Activated T-cell treated with anti-CD3 and anti-CD28 coated beads for 4 hours (primary cell): ENCODE measurements at places on chromosomes 4 and X.

- DNase-seq = no peak
These were observed 29.4 kb downstream of the UVSSA start for GRCh38 chr4:1376391-1376840.

GRCh38 chr4:25835384-25835783, 27.4 kb downstream of the SEL1L3 start:
- no peak for DNase-seq

GRCh38 chrX:22206781-22207180, 65.9 kb upstream of the CBLL2 start:
- DNase-seq = no peak

- no peak for DNase-seq
These were observed 632 bp downstream of the CCSER1 start for GRCh38 chr4:90127706-90128345.

DNA sequence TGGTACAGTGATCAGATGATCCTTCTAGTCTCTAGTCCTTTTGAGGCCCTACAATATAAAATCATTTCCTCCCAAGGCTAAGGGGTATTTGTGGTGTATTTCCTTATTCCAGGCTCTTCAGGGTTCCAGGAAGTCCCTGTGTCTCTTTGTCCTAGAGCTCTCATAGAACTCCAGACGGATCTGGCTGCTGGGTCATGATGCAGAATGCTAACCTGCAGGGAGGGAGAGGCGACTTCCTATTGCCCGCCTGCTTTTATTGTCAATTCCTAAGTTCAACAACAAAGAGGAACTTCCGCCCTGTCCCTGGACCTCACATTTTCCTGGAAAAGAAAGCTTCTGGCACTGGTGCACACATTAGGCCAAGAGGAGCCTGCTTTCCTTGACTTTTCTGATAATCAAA, 45.9 kb upstream of the ZNF827 start:
- DNase-seq = no peak

DNA sequence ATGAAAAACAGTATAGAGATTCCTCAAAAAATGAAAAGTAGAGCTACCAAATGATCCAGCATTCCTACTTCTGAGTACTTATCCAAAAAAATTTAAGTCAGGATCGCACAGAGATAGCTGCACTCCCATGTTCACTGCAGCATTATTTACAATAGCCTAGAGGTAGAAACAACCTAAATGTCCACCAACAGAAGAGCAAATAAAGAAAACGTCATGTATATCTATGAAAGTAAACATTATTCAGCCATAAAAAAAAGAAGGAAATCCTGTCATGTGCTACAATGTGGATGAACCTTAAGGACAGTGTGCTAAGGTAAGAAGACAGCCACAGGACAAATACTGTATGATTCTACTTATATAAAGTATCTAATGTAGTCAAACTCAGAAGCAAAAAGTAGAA, 12.4 kb downstream of the THOC2 start:
- no peak for DNase-seq

DNA sequence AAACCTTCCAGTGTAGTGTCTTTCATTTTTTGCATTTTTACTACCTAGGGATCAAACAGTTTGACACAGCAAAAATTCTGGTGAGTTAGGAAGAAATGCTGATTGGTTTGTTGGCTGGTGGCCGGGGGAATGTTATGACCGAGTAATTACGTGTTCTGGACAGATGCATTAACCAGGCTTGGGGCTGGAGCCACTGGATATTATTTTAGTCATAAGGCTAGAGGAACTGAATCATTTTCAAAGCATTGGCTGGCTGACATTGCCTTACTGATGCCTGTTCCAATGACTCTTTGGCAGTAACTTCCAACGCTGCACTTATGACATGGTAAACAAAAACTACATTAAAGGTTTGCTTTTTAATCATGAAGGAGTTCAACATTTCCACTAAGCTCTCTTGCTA, 84.6 kb downstream of the FBXO8 start:
- no peak for DNase-seq

- no peak for DNase-seq
These were observed 261.7 kb upstream of the FAM241A start for GRCh38 chr4:111883557-111883999.

DNA sequence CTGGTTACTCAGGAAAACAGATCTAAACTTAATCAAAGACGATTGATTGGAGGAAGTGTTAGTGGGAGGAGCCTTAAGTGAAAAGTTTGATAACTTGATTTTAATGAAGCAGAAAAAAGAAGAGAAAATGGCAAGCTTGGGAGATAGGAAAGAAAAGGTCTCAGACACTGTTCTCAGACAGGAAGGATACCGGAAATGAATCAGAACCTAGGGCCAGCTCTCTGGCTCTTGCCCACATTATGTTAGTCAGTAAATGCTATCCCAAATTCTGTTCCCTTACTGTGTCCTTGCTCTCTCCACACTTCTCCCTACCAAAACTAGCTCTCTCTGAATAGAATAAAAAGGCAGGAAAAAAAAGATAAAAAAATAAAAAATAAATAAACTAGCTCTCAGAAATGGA, 48.6 kb upstream of the TMEM164 start:
- no peak for DNase-seq

- DNase-seq = no peak
These were observed 1.8 kb downstream of the SH3BP2 start for GRCh38 chr4:2794486-2795299.

GRCh38 chr4:157204634-157205244, 15.8 kb upstream of the GRIA2 start:
- no peak for DNase-seq

- peak; percentile 97 for DNase-seq
These were observed at the start of gene CA5B for GRCh38 chrX:15737959-15738902. Gene CA5B, plus strand, starts transcription at chrX:15738270. Its CDS starts 11,754 bp downstream, at chrX:15750024.

GRCh38 chr4:20305976-20306375, 54.3 kb downstream of the SLIT2 start:
- no peak for DNase-seq

DNA sequence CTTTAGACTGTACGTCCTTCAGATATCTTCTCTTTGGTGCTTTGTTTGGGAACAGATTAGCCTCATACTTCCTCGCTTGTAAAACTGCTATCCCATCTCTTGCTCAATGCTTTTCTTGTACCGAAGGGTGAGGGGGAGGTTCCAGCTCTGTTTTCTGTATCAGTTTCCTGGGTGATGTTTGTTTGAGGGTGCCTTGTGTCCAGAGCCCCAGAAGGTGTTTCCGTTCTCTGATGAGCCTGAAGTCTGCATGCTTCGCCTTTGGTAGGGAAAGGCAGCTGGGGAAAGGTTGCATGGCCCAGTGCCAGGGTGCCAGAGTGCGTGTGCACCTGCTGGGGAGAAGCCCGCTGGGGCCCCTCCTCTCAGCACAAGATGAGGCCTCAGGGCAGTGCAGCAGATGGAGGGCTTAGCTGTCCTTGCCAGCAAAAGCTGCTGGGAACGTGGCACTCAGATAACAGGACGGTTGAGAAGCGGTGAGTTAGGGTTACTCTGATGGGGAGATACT, 73.7 kb downstream of the TBL1X start:
- no peak for DNase-seq

GRCh38 chr4:131288441-131288840, 1860.7 kb upstream of the PCDH10 start:
- DNase-seq = no peak

DNA sequence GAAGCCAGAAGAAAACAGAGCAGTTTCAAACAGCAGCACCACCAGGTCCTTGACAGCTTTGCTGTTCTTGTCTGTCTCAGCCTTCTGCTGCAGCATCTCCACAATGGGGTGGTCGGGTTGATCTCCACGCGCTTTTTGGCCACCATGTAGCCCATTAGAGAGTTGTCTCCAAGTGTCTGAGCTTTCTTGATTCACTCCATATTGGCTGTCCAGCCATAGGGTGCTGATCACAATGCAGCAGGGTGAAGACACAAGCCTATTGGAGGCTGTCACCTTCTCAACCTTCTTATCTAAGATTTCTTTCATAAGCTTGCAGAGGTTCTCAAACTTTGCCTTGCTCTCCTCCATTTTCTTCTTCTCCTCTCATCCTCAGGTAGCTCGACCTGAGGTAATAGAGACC, 175.4 kb upstream of the S100G start:
- DNase-seq = no peak

DNA sequence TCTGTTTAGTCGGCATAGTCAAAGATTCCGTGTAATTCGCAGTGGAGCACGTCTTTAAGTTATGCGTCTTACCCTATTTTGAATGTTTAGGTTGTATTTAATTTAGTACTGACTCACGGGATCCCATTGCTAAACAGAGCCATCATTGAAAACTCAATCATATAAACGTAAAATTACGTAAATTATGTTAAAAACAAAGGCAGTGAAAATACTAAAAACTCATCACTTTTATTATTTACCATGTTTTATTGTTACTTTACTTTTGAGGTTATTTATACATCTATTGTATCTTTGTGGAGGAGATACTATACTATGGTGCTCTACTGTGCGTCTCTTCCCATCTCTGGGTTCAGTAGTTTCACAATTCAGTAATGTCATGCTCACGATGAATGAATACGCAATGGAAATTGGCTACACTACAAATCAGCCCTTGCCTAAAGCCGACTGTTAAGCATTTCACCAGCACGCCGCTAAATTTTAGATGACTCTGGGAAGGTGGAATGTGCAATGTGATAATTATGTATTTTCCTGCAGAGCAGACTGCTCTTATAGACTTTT, 944 bp downstream of the FUNDC2 start:
- no peak for DNase-seq

GRCh38 chr4:137531986-137532868, at the start of gene PCDH18:
Gene PCDH18, minus strand, starts transcription at chr4:137532494. Its CDS starts 406 bp downstream, at chr4:137532088.
- no peak for DNase-seq

- DNase-seq = no peak
These were observed 69.5 kb downstream of the SHROOM2 start for GRCh38 chrX:9855561-9856283.

DNA sequence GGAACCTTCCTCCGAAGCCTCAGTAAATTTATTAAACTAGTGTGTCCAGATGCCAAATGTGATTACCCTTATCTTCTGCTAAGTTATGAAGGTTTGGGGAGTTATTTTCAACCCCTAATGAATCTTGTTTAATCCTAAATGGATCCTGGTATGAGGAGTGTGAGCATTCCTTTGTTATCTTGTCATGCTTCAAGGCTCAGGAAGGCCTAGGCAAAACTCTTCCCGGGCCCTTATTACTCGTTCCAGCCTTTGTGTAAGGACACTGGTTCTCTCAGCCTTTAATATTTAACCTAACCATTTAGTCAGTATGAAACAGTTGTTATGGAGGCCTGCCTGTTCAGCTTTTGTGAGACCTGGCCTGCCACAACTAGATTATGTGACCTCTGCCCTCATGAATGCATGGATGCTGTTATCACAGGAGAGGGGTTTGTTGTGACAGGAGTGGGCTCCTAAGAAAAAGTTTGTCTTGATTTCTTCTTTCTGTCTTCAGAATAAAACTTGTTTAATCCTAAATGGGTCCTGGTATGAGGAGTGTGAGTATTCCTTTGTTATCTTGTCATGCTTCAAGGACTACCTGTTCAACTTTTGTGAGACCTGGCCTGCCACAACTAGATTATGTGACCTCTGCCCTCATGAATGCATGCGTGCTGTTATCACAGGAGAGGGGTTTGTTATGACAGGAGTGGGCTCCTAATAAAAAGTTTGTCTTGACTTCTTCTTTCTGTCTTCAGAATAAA, 181.7 kb downstream of the SLC39A8 start:
- DNase-seq = no peak

- DNase-seq = no peak
These were observed 46.8 kb downstream of the EPHA5 start for GRCh38 chr4:65623506-65623905.

GRCh38 chr4:109675181-109675580, 28.1 kb downstream of the CASP6 start:
- no peak for DNase-seq

- no peak for DNase-seq
These were observed 740 bp upstream of the NPY2R start for GRCh38 chr4:155207534-155208257.

GRCh38 chrX:113330416-113330815, 489.8 kb upstream of the AMOT start:
- DNase-seq = no peak

DNA sequence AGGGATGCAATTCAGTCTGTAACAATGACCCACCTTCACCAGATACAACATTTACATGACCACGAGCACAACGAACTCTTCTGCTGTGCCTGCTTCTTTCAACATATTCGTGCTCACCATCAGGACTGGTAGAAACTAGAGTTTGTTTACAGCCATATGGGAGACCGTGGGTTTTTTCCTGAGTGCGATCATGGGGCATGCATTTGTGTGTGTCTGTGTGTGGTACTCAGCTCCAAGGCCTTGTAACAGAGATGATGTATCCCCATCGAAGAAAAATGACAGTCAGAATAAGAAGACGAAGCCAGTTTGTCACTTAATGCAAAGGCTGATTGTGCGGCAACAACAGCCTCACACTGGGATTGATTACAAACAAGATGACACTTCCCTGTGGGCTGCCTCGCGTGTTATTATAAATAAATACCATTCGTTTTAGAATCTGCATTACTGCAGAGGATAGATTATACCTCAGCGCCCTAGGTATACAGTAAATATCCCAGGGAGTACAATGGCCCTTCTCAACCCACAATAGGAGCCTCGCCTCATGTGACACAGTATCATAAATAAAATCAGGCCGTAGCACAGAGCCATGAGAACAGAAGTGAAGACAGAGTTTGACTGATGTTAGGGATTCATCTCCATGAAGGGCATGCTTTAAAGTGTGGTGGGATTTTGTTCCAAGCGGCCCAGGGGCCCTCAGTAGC, 97.3 kb upstream of the NOCT start:
- DNase-seq = no peak

DNA sequence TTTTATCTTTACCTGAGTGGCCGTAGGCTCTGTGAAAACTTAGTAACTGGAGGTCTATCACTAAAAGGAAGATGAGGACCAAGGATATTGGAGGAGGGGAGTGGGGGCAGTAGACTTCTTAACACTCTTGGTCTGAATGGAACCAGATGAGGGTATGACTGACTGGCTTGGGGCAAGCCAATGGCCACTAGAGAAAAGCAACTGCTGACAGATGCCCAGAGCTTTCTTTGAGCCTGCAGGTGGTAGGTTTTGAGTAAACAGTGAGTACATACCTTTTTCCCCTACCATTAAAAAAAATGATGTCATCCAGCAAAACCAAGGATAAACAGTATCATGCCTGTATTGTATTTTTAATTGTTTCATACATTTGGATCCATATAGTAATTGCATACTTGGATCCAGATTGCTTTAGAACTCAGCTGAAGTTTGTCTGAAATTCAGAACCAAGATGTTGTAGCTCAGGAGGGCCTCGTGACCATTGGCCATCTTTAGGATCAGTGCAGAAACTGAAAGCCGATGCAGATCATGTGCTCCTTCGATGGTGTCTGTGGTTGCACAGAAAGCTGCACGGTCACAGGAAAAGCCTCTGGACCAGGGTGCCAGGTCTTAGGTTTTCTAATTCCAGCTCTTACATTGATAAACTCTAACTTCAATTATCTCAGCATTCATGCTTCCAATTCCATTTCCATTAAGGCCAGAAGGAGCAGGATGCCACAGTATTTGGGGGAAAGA, 131.0 kb downstream of the PDGFRA start:
- no peak for DNase-seq
